Esophagus muscularis mucosa (tissue), 4 donors: ENCODE measurements at places on chromosomes 6 and 20. TPM values are rescaled to one million over a fixed set of nuclear protein-coding genes. Genes with fewer than 3 reads are reported as not detected.

DNA sequence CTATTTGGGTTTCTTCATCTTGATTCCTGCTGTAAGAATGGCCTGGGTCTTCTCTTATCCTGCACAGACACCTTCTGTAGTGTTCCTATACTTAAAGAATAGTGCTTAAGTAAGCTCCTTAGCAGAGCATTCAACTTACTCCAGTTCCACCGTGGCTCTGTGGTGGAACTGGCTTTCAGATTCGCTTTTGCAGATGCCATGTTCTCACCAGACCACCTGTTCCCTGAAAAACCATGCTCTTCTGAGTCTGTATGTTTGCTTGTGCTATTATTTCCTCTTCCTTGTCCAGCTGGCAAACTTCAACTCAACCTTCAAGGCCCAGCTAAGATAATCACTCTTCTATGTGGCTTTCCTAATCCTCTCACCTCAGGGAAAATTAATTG, 4.9 kb downstream of the ELMO2 start:
- DNase-seq: no peak

GRCh38 chr20:36836591-36837269, 39.2 kb upstream of the TLDC2 start:
- DNase-seq: no peak

DNA sequence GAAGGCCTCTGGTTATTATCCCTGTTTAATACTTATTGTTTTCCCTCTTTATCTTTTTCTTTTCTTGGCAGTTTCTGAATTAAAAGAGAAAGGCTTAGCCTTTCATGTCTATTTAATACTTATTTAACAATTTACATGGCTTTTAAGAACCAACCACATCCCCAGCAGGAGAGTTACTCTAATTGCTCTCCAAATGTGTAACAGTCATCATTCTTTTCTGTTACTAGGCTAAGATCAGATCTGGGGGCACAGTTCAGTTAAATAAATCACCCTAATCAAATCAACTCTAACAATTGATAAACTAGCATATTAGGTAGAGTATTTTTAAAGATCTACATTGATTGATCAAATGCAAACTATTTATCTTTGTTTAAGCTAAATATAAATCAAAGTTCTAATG, 54.1 kb upstream of the NT5E start:
- DNase-seq: no peak

GRCh38 chr6:10970731-10971130, 73.4 kb downstream of the ELOVL2 start:
- peak; percentile 66 for DNase-seq

DNA sequence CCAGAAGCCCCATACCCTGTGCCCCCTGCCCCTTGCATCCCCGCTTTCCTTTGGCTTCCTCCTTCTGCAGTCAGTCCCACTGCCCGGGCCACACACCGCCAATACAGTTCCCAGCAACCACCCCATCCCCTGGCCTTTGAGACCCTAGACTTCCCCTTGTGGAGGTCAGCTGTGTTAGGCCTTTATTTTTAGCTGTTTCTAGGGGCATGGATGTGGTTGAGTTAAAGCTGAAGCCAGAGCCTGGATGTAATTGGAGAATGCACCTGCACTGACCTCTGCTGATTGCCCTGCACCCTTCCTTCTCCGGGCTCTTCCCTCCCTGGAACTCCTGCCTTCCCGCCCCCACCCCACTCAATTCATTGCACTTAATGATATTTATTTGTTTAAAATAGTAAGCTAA, 33.9 kb downstream of the LYRM2 start:
- no peak for DNase-seq

Gene ANKRD6
- 18.9 TPM for total RNA-seq

Gene TRIM15
- not detected for total RNA-seq

- no peak for DNase-seq
Measured at GRCh38 chr6:12422848-12423247, 132.7 kb downstream of the EDN1 start.

GRCh38 chr6:144710207-144710606, 425.1 kb downstream of the UTRN start:
- DNase-seq: no peak

Gene JAG1
- total RNA-seq: 41.9 TPM

Gene CLPSL2
- not detected for total RNA-seq

- no peak for DNase-seq
Measured at GRCh38 chr6:73929405-73929804, 233.4 kb downstream of the CD109 start.

- DNase-seq: no peak
Measured at GRCh38 chr6:10441004-10441654, 26.3 kb upstream of the TFAP2A start.

Gene RAET1E
- total RNA-seq: not detected

DNA sequence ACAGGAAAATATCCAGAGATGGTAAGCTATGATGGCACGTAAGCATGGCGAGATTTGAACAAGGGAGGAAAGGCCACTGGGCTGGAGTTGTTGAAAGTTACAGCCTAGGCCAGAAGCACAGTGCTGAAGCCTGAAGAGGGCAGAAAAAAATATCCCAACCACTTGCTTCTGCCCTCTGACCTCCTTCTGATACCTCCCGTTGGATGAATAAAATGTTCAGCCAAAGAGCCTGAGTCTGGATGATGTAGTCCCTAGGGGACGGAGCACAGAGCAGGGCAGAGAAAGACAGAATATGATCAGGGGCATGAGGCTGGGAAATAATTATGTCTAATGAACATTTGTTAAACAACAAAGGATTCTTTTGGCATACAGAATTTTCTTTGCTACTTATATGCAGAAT, 19.7 kb downstream of the KLHL31 start:
- DNase-seq: no peak

DNA sequence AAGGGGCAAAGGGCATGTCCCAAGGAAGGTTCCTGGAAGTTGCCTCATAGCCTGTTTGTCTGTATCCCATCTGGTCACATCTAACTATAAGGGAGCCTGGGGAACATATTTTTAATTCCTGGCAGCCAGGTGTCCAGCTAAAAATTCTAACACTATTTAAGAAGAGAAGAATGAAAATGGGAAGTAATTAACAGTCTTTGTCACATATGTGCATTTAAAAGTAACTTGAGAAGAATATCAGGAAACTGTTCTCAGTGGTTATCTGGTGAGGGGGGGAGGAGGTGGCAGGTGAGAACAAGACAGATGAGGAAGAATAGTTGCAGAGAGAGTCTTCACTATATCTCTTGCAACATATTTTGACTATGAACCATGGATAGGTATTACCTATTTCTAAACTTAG, 75.5 kb upstream of the ELOVL5 start:
- no peak for DNase-seq

- DNase-seq: no peak
Measured at GRCh38 chr6:143803769-143804568, 39.2 kb upstream of the LTV1 start.

- DNase-seq: no peak
Measured at GRCh38 chr6:170082531-170083187, 208.2 kb downstream of the DLL1 start.

- no peak for DNase-seq
Measured at GRCh38 chr6:64085126-64085525, 449.5 kb downstream of the PHF3 start.

GRCh38 chr6:72657407-72658197, 35.7 kb downstream of the KCNQ5 start:
- no peak for DNase-seq

DNA sequence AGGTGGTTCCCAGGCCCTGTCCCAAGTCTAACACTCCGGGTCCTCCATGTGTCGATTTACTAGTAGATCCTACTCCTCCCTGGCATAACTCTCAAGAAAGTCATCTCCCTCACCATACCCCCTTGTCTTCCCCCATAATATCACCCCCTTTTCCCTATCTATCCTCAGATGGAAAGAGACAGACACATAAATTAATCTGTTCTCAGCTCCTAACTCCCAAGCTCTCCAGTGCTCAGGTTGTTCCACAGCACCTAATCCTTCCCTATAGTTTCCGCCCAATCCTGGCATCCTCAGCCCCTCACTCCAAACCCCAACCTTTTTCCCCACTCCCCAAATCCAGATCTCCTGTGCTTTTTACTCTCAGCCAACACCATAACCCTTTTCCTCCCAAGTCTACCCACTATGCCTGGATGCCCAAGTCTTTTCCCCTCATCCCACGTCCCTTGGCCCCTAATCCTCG, 808 bp downstream of the ILRUN start:
- DNase-seq: no peak

Gene LPA
- not detected for total RNA-seq

Gene EFCAB8
- 0.92 TPM for total RNA-seq

- no peak for DNase-seq
Measured at GRCh38 chr6:72769459-72770125, 147.7 kb downstream of the KCNQ5 start.

Gene HSPA1L
- 1.2 TPM for total RNA-seq

DNA sequence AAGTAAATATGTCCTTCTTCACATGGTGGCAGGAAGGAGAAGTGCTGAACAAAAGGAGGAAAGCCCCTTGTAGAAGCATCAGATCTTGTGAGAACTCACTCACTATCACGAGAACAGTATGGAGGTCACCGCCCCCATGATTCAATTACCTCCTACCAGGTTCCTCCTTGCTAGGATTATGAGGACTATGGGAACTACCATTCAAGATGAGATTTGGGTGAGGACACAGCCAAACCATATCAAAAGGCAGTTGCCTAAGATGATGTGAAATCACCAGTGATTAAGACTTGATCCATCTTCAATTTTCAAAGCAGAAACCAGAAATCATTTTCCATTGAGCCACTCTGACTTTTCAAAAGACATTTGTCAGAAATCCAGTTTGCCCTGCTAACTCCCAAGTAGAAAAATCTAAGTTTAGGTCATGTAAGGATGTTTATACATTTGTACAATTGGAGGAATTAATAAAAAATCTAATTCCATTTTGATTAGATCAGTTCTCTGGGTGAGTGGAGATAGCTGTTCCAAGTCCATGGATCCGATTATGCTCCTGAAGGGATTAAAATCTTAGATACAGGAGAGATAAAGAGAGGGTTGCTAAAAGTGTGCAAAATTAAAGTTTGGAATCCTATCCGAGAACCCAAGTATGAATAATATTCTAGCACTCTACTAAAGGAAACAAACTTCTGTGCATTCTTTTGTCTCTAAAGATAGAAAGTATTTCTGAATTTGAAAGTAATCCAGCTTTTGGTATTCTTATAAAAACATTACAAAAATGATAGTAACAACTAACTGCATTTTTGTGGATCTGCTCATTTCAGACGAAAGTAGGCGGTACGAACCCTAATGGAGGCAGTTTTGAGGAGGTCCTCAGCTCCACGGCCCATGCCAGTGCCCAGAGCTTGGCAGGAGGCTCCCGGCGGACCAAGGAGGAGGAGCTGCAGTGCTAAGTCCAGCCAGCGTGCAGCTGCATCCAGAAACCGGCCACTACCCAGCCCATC, 39.5 kb downstream of the HDDC2 start:
- DNase-seq: no peak

DNA sequence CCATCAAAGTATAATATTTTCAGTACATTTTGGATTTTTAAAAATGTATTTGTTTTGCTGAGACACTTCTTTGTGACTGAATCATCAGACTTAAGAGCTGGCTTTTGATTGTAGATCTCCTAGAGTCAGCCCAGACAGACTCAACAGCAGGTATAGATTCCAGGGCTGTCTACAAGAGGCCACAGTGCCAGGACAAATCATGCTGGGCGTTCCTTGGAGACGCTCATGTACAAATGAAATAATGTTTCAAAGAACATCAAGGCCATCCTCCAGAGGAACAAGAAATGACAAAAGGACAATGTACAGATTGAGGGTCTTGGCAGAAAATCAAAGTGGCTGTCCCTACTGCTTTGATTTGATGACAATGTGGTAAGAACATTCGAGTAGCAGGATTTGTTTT, 369.3 kb downstream of the GRIK2 start:
- no peak for DNase-seq

Gene ZNF343
- total RNA-seq: 16.3 TPM

Gene PRSS35
- total RNA-seq: not detected

DNA sequence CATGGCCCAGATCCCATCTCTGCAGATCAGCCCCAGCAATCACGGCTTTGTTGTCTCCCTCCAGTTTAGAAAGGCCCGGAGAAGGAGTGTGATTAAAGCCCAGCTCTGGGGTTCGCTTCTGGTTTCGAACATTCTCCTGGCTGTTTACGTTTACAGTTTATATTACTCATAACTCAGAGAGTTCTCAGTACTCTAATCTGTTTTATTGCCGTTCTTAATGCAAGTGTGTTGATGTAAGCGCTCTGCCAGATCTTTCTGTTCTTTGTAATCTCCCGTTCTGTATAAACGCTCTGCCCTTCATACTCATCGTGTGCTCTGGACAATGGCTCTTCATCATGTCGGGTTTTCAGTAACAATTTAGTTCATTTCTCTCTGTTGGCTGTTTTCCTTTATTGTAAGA, 118.0 kb upstream of the PRND start:
- peak; percentile 45 for DNase-seq

GRCh38 chr20:49965781-49966305, 16.9 kb upstream of the SNAI1 start:
- no peak for DNase-seq

DNA sequence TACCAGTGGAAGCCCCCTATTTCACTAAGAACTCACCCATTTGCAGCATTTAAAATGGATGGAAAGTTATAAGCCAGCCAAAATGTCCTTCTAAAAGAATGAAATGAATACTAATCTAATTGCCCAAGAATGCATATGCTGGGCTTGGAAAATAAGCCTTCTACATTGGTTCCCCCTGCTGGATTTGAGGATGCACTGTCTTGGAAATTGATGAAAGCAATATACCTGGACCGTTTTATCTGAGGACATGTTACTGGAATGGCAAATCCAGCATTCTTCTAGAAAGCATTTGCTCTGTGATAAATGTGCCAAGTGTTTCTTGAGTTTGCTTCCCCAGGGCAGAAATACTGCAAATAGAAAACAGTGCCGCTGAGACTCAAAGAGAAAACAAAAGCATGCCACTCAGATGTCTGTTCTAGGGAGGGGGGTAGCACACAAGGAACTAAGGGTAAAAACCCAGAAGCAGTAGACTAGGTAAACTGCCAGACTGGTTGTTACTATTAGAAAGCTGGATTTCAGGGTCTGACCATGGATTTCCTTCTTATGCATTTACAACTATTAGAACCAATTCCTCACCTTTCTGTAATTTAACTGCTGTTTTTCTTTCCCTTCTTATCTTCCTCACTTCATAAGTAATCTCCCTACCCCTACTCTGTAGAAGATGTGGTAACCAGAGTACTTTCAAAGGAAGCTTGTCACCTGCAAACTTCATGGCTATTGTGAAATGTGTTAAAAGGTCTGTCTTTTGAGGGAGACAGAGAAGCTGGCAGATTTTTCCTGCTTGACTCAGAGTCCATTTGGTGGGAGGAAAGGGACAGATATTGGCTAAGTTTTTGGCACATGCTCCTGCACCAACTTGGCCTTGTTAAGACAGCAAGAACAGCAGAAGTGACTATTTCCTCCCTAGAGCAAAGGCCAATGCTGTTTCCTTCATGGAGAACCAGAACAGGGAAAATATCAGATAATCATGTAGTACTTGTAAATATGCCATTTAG, 642.6 kb downstream of the KIF16B start:
- DNase-seq: peak; percentile 79

Gene COL9A3
- total RNA-seq: 13.4 TPM
